ENCODE measurements at places on chromosomes 2 and 18.
A peak's percentile ranks its signal among the peaks of the same experiment; 100 is the strongest.

DNA sequence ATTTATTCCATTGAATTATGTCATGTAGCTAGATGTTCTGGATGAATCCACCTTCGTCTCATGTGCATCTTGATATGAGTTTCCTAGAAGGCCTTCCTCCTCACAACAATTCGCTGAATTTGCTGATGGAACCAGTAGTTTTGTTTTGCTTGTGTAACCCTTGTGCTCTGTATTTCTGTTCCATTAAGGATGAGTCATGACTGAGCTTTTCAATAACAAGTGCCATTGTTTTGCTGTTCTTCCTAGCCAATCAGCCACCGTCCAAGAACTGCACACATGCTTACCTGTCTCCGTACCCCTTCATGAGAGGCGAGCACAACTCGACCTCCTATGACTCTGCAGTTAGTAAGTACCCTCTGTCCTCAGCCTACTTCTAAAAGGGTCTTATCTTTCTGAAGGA lies 2.3 kb downstream of the TMEM182 start:
- DNase-seq: no peak

DNA sequence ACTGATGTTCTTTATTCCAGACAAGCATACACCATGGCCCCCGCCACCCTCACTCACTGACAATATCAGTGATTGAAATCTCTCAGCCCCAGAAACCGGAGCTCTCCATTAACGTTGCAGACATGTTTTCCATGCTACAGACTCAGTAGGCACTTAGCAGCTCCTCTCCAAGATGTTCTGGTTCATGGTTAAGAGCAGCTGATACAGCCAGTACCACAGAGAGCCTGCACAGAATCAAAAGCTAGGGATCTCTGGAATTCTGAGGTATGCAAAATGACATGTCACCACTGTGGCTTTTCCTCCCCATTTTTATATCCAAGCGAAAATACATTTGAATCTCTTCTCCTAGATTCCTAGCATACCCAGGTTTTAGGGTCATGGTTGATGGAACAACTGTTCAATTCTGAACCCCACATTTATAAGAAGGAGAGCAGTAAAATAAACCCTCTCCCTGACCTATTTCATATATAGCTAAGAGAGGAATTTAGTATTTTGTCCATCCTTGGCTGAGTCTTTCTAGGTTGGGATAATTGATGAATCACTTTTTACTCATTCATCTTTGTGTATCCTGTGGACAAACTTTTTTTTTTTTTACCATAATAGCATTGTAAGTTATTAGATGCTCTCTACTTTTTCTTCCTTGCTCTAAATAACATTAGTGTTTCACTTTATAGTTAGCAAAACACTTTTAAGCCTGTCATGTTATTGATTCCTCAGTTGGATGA lies 488.4 kb upstream of the PIK3C3 start:
- DNase-seq: no peak

- peak; percentile 94 for DNase-seq
Measured at GRCh38 chr2:112665113-112665780, 19.5 kb downstream of the SLC20A1 start.

DNA sequence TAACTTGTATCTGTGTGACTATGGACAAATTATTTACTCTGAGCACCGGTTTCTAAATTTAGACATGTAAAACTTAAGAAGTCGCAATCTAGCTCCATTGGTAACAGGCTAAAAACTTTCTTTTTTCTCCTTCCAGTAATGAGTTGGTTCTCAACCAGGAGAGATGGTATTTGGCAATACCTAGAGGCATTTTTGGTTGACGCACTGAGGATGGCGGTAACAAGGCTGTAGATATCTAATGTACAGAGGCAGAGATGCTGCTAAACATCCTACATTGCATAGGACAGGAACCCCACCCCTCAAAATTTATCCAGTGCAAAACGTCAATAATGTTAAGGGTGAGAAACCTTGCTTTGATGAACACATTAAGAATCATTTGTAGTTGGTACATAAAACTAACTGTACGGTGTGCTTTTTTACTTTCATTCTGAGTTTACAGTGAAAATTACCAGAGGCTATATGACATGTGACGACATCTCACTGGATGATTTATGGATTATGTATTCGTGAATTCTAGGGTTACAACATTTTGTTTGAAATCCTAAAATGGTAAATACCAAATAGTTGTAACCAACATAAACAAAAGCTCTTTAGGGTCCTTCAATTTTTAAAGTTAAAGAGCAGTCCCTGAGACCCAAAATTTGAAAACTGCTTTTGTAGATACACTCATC lies 91.3 kb downstream of the TLK1 start:
- DNase-seq: no peak

DNA sequence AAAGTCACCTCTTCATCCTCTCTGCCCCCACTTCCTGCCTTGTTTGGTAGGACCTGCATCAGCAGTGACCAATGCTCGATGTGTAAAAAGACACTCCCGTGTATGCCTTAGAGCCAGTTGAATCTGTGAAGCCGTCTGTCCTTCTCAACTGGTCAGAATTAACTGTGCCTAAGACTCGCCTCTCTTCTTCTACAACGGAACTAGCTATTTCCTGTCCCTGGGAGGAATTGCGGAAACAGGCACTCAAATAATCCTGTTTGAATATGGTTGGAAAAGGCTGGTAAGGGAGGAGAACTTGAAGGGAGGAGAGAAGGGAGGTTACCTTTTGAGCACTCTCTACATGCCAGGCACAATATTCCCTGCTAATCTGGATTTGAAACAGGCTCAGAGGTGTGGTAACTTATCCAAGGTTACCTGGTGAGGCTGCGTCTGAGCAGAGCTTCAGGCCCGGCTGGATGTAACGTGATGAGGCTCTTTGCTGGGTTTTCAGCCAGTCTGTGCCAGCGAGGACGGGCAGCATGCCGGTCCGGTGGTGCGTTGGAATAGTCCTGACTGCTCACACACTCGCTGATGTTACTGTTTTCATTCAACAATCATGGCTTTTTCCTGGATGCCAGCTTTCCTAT lies 127.0 kb downstream of the FAM168B start:
- no peak for DNase-seq

DNA sequence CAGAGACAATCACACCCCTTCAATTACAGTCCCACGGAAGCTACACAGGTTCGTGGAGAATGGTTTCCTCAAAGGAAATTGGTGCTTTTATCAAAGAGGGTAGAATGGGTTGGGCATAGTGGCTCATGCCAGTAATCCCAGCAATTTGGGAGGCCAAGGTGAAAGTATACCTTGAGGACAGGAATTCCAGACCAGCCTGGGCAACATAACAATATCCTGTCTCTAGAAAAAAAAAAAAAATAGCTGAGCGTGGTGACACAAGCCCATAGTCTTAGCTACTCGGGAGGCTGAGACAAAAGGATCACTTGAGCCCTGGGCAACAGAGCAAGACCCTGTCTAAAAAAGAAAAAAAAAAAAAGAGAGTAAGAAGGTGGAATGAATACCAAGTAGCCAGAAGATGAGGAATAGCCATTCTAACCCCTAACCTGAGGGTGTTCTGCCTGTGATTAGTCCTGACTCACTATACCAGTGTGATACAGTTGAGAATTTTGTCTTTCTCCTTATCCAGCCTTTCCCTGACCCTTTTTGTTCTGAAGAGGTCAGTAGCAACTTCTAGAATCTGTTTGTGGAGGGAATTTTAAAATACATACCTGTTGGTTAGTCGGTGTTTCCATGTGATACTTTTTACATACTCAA lies 283.2 kb downstream of the MREG start:
- DNase-seq: no peak

DNA sequence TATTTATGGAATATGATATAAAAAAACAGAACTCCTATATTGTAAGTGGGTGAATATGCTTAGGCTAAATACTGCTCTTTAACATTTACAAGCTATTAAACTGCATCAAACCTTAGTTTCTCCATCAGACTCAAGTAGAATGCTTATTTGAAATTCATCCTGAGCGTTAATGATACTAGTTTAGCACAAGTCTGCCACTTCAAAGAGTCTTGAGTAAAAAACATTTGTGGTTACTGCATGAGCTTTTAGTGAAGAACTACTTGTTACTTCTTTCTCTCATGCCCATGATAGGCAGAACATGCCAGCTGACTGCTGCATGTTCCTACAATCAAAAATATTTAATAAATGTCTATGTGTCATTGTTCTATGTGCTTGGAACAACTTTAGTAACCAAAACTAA lies 12.1 kb downstream of the YES1 start:
- no peak for DNase-seq

DNA sequence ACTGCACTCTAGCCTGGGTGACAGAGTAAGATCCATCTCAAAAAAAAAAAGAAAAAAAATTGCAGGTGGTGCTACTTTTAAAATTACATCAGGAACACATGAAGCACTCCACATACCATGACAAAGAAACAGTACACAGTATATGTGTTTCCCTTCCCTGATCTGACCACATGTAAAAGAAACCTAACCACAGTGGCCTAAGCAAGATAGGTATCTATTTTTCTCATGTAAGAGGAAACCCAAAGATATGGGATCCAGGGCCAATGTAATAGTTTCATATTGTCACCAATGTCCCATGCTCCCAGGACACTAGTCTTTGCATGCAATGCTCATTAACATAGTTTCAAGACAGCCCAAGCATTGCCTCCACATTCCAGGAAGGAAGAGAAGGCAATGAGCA lies 99.9 kb downstream of the DYM start:
- DNase-seq: no peak

DNA sequence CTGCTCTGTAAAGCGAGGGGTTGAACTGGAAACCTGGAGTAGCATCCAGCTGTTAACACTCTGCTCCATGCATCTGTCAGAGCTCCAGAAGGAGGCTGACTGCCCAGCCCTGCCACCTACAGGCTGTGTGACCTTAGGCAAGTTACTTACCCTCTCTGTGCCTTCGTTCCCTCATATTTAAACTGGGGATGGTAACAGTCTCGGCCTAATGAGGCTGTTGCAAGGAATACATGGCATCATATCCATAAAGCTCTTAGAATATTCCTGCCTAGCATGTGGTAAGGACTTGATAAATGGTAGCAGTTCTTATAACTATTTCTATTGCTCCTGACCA lies 80.6 kb downstream of the LRRFIP1 start:
- DNase-seq: no peak

DNA sequence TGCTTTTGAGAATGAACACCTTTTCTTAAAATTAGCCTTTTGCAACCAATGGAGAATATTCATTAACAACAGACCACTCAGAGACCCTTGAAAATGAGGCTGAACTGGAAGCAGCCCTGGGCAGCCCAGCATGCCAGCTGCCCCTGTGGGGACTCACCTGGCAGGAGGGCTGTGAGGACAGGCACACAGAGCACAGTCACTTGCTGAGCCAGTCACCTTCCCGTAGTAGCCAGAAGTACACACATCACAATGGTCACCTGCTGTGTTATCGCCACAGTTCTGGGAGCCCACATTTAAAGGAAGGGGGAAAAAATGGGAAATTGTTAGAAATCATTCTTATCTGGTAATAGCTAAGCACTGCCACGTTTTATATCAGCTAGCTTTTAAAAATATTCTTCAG lies 115.5 kb downstream of the LAMA1 start:
- DNase-seq: no peak

- DNase-seq: no peak
Measured at GRCh38 chr2:214853906-214854305, 44.4 kb upstream of the BARD1 start.

DNA sequence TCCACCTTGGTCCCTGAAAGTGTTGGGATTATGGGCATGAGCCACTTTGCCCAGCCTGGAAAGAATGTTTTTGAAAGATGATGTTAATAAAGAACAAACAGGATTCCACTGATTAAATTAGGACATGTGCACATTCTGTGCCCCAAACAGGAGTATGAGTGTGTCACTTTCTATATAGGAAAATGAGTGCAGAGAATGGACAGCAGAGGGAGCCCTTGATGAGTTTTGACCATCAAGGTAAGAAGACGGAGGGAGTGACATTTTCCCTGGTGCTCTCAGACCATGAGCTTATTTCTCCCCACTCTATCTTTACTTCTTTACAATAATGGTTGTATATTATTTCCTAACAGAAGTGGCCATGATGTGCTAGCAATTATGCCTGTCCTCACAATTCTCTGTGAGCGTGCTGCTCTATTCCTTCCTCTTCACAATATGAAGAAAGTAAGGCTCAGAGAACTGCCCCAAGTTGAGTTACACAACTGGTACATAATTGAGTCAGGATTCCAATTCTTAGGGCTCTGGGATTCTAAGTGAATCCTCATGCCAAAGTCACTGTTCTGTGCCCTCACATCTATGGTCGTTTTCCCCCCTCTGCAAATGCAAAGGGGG lies 20.6 kb downstream of the RPL37A start:
- DNase-seq: peak; percentile 87
